Glutamatergic neuron (in vitro differentiated cells): ENCODE measurements at places on chromosomes 3 and 15.

DNA sequence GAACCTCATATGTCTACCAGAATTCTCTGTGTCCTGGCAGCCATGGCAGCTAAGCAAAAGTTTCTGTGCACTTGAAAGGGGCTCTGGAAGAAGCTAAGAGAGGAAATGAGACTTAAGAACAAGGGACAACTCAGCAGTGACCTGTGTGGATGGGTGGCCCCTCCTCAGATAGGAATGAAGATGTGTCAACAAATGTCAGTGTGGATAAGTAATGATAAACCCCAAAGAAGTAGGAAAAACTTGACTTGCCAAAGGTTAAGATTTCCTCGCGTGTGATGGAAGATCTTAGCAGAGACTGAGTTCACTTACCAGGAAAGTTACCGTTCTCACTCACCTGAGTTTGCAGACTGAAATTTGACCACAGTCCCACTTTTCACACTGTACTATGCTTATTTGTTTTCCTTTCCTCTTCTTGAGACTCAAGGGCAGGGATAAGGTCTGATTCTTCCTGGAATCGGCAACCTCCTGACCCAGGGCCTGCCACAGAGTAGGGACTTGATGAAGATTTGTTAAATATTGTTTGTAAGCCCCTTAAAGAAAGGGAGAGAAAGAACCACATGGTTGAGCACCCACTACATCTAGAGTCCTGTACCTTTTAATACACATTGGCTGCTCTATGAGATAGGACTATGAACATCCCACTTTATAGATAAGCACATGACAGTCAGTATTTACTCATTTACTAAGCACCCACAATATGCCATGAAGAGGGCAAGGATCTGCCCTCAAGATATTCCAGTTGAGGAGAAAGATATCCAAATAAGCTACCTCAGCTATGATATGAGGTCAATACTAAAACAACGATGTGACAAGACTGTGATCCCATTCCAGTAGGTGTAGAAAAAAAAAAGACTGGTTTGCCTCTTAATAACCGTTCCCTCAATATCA, 7.3 kb upstream of the HRH1 start:
- DNase-seq, result no peak

DNA sequence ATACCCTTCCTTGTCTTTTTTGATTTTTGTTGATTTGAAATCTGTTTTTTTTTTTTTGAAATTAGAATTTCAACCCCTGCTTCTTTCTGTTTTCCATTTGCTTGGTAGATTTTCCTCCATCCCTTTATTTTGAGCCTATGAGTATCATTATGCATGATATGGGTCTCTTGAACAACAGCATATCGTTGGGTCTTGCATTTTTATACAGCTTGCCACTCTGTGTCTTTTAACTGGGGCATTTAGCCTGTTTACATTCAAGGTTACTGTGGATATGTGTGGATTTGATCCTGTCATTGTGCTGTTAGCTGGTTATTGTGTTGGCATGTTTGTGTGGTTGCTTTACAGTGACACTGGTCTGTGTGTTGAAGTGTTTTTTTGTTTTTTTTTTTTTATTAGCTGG, 99.7 kb upstream of the P3H2 start:
- DNase-seq, result no peak

DNA sequence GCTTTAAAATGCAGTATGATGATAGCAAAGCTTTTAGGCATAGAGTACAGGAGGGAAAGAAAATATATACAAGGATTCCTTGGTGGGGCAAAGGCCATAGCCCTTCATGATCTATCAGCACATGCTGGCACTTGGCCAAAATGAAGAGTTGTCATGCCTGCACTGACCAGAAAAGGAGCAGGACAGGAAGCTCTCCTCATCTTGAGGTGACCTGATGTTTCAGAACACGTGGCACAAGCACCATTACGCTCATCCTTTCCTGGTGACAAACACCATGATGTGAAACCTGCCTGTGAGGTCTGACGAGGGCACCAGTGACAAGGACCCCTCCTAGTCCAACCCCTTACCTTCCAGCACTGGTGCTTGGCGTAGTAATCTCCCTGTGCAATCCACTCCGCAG, 77.9 kb upstream of the DCLK3 start:
- DNase-seq, result no peak

DNA sequence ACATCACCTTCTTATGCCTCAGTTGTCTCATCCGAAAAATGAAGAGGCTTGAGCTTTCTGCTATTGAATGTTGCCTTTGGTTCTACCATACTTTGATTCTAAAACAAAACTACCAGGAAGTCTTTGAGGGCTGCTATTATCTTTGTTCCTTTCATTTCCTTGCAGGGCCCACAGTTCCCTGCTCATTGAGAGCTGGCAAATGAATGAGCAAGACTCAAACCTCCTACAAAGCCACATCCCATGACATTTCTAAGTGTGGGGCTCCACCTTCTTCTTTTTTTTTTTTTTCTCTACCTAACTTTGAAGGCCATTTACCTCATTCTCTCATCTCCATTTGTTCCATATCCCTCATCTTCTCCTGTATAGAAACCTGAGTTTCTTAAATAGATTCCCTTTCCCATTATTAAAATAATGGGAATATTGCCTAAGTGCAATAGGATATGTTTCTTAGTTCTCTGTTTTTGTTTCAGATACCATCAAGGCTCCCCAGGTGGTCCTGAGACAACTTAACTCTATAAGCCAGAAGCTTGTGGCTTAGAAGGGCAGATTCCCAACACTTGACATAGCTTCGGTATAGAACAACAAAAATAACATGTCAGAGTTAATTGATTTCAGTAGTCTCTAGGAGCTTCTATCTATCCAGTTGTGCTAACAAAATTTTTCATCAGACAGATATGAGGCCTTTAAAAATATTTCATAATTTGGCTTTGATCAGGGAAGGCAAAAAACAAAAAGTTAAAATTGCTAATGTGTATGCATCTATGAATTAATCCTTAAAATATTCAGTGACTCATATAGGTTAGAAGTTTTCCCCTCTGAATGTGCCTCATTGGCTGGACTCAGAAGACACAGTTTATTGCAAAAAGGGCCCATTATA, 951.6 kb downstream of the TUSC7 start:
- DNase-seq, result no peak

DNA sequence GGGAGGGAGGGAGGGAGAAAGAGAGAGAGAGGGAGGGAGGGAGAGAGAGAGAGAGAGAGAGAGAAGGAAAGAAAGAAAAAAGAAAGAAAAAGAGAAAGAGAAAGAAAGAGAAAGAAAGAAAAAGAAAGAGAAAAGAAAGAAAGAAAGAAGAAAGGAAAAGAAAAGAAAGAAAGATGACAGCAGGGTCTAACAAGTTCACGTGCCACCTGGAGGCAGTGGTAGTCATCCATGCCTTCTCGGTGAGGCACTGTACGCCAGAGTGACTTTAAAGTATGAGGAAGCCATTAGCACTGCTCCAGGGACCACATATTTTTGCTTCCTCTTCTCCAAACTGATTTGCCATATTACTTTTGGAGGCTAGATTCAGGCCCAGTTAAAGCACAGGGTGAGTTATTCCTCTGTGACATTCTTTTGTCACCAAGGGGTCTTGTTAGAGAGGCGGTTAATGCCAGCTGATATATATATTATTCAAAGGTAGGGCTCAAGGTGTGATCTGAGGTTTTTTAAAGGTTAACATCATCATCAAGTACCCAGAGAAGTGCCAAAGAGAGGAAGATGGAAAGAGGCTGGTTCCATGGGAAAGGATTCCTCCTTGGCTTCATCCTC, at the start of gene HTR3D:
HTR3D (plus strand) TSS at position 556 of the 606 bp plus-strand sequence; CDS start at position 556, 0 bp downstream.
- no peak for DNase-seq

GRCh38 chr15:47887241-47887800, 170.0 kb downstream of the SEMA6D start:
- no peak for DNase-seq

DNA sequence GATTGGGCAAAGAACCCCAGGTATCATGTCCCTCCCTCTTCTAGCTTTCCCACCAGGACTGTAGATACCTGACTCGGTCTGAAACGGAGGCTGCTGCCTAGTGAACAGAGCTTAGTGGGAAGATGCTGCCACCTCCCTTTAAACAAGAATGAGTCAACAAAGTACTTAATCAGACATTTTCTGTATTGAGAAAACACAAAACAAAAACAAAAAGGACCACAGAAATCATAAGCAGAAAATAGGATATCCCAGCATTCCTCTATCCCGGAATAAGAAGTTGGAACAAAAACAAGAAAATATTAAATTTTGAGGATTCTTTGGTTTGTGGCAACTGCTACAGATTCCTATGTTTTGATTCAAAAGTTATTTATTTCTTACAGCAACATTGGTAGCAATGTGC, 51.7 kb upstream of the COL8A1 start:
- no peak for DNase-seq

- no peak for DNase-seq
Measured at GRCh38 chr15:96585484-96586386, 255.2 kb downstream of the NR2F2 start.

DNA sequence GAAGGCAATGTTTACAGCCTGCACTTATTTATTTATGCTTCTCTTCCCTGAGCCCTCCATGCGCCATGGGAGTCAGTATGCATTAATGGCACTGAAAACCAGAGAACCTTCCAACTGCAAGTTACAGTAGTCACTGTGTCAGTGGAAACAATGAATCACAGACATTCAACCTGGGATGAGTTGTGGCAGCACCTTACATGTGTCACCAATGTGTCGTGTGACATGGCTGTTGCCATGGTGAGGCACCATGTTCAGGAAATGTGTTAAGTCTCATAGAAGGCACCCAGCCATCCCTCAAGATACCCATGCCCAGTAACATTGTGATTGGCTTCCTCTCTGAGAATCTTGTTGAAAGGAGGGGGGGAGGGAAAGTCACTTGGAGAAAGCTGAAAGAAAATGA, 105.0 kb downstream of the FOXP1 start:
- DNase-seq, result no peak

DNA sequence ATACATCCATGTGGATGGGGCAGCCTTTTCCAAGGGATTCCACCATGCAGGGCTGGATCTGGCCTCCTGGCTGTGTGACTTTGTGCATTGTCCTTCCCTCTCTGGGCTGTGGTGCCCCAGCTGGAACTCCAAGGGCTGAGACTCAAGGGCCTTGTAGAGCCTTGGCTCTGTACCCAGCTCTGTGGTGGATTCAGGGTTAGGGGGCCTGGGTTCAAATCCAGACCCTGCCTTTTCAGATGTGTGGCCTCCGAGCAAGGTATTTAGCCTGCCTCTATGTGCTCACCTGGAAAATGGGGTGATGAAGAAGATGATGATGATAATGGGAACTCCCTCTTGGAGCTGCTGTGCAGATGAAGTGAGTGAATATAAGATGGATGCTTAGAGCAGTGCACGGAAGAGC, 161.9 kb downstream of the WNT7A start:
- no peak for DNase-seq

- peak; percentile 60 for DNase-seq
Measured at GRCh38 chr3:42979044-42979972, at the start of gene GASK1A. Gene GASK1A (plus strand): TSS chr3:42979311. CDS start chr3:42979643, 332 bp downstream.

- no peak for DNase-seq
Measured at GRCh38 chr15:85963262-85963760, 116.4 kb upstream of the AGBL1 start.

DNA sequence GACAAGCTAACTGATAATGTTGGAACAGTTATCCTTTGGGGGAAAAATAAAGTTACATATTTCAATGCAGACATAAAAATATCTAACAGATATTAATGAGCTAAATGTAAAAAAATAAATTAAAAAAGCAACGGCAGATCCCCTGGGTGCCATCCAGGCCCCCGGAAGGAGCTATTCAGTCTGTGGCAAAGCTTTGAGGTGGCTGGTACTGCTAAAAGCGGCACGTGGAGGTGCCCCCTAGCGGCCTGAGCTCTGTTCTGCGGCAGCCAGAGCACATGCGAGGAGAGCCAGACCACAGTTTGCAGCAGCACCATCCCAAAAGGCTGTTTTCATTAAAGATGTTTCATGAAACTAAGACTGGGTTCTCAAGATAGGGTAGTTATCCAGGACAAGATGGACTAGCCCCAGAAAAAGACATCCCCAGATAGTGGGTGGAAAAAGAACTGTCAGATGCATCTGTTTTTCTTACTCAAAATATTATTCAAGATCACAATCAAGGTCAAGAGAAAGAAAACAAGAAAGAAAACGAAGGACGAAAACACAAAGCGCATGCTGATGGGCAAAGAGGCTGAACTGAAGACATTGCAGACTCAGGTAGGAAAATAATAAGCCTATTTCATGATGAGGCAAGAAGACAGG, 18.7 kb downstream of the AP3S2 start:
- DNase-seq, result peak; percentile 90

GRCh38 chr15:76184650-76185035, 124.9 kb downstream of the TMEM266 start:
- peak; percentile 64 for DNase-seq

DNA sequence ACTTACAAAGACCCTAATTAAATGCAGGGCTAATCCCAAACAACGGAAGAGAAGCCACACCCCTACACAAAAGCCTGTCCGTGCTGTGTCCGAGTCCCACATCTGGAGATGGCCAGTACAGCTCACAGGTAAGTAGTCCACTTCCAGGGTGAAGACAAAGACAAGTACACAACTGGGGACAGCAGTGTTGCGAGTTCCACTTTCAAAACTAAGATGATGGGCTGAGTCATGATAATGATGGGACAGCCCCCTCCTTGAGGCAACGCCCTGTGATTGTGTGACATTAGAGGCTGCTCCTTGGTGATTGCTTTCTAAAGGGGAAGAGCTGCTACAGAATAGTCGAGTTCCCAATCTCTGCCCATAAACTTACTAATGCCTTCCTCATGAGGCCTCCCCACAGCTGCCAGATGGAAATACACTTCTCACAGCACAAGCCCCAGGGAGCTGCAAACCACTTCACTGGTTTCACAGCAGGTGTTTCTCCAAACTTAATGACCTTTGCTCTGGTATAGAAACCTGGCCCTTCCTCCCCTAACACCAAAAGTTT, 27.6 kb downstream of the RFT1 start:
- DNase-seq, result no peak

- no peak for DNase-seq
Measured at GRCh38 chr3:133706033-133706432, 40.2 kb upstream of the TF start.

GRCh38 chr3:73084170-73084569, 22.7 kb downstream of the EBLN2 start:
- no peak for DNase-seq

GRCh38 chr15:64429448-64429847, 30.9 kb upstream of the ZNF609 start:
- DNase-seq, result no peak

- no peak for DNase-seq
Measured at GRCh38 chr15:70063980-70064379, 33.7 kb downstream of the TLE3 start.

DNA sequence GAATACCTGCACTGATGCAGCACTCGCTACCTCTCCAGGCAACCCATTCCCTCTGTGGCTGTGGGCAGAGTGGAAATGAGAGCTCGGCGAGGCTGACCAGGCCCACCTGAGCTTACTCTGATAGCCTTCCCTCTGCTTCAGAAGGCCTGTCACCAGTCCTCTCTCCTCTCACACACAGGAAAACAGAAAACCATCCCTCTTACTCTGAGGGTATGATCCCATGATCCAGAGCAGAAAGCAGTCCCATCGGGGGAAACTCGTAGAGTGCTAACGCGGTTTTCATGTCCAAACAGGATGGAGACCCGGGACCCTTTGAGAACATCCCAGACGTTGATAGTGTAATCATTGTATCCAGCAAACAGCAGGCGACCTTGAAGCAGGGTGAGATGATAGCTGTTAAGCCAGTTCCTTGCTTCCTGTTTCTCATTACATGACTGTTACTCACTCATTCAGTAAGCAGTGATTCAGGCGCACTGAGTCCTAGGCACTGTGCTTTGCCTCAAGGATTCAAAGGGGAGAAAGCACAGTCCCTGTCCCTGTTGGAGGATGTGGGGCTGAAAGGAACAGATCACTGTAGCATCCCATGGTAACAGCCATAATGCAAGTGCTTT, 11.8 kb upstream of the BCL2L10 start:
- no peak for DNase-seq

GRCh38 chr15:69149163-69149562, 11.3 kb upstream of the GLCE start:
- DNase-seq, result no peak
